ENCODE measurements at places on chromosomes 6 and 20. TPM values are rescaled to one million over a fixed set of nuclear protein-coding genes. Genes with fewer than 3 reads are reported as not detected.

The LINC00237 gene
- total RNA-seq: not detected

The EBF4 gene
- total RNA-seq: 0.99 TPM

The EDN3 gene
- 0.17 TPM for total RNA-seq

DNA sequence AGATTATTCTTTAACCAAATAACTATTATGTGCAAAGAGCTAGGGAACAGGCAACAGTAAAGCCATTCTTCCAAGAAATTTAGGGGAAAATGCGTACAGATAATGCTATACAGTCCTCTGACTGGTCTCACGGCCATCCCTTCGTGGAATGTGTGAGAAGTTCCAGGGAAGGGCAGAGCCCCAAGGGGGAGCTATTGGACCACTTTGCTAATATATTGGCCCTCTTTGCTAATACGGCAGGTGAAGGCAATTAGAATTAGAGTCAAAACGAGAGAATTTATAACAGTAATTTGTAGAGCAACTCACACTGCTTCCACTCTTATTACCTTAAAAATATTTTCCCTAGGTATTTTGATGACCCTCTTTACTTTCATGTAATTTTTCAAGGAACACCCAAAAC lies 140.4 kb downstream of the IMPG1 start:
- DNase-seq: no peak

- no peak for DNase-seq
Measured at GRCh38 chr20:10412591-10413408, 21.2 kb downstream of the MKKS start.

DNA sequence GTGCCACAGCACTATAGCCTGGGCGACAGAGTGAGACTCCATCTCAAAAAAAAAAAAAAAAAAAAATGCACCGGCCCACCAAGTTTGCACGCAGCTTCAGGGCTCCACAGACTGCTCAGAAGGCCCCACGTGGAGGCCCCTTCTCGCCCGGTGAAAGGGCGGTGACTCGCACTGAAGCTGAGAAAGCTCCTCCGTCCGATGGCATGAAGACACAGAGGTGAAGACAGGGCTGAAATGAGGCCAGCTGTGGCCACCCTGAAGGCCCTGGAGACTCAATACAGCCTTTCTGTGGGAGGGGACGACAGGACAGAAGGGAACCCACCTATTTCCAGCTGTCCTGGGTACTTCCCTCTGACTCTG lies 84.0 kb downstream of the PTPN1 start:
- DNase-seq: no peak

- no peak for DNase-seq
Measured at GRCh38 chr20:43515628-43516027, 8.1 kb downstream of the L3MBTL1 start.

- DNase-seq: no peak
Measured at GRCh38 chr6:169022079-169022478, 231.6 kb downstream of the THBS2 start.

DNA sequence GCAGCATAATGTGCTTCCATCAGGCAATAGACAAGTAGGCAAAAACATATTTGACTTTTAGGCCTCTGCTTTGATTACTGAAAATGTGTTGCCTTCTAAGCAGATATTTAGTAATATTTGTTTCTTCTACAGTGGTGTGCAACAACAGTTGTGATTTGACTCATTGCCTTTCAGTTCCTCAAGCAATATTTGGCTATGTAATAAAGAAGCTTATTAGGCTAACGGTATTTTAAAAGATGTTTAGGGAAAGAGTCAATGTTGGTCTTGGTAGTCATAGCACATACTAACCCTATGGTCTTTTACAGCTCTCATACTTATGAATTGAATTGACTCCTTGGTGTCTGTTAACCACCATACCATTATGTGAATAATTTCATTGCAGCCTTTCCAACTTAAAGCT lies 124.1 kb downstream of the GRIK2 start:
- DNase-seq: no peak

DNA sequence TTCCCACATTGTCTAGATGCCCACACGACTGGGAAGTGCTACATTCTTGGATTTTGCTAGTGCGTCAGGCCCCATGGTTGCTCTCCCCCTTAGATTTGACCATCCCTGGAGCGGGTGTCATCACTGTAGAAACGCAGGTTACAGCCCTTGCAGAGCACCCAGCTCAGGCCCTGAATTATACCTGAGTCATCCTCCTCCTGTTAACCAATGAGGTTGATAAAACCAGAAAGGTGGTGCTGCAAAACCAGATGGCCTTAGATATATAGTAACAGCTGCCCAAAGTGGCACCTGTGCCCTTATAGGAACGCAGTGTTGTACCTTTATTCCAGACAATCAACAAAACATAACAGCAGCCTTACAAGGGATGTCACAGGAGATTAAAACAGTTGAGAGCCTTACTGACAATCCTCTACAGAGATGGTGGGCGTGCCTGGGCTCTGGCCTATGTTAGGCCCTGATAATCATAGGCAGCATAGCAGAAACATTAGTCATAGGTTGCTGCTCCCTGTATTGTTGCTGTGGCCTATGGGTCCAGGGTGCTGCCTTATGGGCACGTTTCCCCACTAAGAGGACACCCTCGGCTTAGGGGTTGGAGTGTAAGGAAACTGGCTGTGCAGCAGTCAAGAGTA lies 33.6 kb upstream of the HSF2 start:
- no peak for DNase-seq

DNA sequence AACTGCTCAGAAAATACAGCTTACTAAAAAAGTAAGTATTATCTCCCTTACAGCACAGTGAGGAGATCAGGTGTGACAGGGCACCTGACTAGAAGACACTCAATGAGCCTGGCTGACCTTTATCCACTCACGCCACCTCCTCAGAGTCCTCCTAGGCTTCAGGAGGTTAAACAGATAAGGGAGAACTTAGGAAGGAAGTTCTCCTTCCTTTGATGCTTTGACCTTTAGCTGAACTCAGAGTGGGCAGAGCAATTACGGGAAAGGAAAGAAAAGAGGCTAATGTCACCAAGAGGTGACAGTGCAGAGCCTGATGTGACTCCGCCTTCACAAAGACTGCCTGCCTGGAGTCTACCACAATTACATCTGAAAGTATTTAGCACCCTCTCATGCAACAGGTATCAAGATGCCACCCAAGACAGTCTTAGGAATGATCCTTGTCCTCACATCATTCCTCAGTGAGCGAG lies 36.7 kb downstream of the MAN1A1 start:
- DNase-seq: no peak

- no peak for DNase-seq
Measured at GRCh38 chr20:46928580-46929132, 34.0 kb downstream of the EYA2 start.

The TRDN gene
- total RNA-seq: not detected

The MAK gene
- not detected for total RNA-seq

- no peak for DNase-seq
Measured at GRCh38 chr6:39381550-39382140, 59.1 kb upstream of the KCNK16 start.

DNA sequence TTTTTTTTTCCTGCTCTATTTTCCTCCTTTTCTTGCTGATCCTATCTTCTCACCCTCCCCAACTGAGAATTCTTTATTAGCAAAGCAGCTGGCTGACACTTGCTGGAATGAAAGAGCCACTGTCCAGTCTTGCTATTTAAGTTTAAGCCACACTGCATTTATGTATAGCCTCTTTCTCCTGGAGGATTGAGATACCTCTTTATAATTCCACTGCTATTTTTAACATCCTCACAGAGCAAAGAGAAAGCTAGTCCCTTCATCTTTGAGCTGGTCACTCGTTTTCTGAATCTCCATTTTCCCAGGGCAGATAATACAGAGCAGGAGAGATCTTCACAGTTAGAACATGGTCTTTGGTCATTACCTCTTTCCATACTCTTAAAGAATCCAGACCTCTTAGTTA lies 36.0 kb upstream of the EEF1A1 start:
- no peak for DNase-seq

DNA sequence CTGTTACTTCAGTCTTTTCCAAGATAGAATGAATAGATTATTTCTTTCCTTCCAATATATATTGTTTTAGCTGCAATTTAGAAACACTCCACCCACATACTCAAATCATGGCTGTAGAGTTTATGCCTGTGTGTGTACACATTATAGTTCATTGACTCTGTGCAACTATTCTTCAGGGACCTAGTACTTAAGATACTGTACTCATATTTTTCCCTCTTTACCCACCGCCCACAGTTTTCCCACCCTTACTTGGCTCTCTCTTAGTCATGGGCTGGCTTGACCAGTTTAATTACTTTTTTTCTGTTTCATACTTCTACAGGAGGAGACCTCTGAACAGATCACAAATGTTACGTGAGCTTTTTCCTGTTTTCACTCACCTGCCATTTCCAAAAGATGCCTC lies 30.4 kb downstream of the C6orf89 start:
- DNase-seq: no peak

The CRISP2 gene
- not detected for total RNA-seq

The PRRT1 gene
- 1.1 TPM for total RNA-seq

DNA sequence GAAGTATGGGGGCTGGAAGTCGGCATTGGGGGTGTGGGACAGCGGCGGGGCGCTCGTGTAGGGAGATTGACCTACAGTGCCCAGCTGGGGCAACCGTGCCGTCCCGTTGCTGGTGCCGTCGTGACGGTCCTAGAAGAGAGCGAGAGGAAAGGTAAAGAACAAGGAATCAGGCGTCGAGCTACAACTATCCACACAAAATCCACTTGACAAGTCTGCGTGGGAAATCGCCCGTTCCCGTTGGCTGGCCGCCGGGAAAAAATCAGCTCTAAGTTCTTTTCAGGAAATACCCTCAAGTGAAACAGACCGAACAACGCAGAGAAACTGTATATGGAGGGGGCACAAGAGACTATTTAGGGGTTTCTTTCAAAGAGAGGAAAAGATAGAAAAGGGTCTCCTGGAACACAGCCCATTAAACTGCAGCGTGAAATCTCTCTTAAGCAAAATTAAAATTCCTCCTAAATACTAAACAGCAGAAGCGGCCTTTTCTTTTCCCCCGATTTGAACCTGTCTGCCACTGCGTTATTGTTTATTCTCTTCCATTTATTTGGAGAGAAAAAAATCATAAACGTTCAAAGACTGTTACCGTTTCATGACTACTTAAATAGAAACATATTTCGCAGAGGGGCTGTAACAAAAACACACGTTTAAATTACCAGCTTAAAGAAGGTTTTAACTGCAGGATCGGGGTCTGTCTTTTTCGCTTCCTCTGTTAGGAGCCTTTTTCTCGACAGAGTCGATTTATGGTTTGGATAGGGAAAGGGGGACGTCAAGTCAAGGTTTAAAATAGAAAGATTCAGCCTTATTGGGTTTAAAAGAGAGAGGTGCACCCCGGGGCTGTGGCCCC lies 4.4 kb downstream of the TFAP2A start:
- no peak for DNase-seq

DNA sequence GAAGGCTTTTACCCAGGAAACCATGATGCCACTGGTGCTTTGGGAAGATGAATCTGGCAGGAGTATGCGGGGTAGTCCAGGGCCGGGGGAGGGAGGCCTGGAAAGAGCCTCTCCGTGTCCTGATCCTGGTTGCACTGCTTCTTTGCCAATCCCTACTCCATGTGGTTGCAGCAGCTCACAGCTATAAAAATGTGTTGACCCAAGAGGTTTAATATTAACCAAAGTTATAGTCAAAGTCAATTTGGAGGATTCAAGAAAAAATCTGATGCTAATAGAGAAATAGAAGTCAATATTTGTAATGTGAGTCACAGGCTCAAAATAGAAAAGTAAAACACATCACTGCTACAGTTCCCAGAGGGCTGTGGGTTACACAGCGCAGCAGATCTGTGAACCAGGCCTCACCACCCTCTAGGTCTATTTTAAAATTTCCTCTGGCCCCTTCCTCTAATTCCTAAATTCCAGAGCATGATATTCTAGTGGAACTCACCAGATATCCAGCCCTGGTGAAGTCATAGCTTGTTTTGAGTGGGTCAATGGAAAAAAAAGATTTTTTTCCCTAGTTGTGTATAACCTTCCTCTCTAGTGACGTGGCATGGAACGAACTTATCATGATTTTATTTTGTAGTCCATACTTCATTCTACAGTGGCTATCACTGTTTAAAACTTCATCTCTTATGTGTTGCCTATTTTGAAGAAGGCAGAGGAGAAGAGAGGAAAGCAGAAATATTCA lies 63.2 kb upstream of the BMP2 start:
- no peak for DNase-seq

GRCh38 chr6:163416557-163417253 lies 2.2 kb downstream of the QKI start:
- DNase-seq: no peak

The PI3 gene
- not detected for total RNA-seq

Measured in activated naive CD8-positive, alpha-beta T cell treated with anti-CD3 and anti-CD28 coated beads, Interleukin-2, amount 10 ng/mL, durations not matched to agents 7 days and 5 days (primary cell).